Stimulated activated CD4-positive, alpha-beta T cell treated with anti-CD3 and anti-CD28 coated beads, TNF-alpha, amount 100 ng/mL, for 24 hours (primary cell): ENCODE measurements at places on chromosomes 6 and 20.

- no peak for DNase-seq
Measured at GRCh38 chr6:96923400-96923799, 1.1 kb upstream of the KLHL32 start.

DNA sequence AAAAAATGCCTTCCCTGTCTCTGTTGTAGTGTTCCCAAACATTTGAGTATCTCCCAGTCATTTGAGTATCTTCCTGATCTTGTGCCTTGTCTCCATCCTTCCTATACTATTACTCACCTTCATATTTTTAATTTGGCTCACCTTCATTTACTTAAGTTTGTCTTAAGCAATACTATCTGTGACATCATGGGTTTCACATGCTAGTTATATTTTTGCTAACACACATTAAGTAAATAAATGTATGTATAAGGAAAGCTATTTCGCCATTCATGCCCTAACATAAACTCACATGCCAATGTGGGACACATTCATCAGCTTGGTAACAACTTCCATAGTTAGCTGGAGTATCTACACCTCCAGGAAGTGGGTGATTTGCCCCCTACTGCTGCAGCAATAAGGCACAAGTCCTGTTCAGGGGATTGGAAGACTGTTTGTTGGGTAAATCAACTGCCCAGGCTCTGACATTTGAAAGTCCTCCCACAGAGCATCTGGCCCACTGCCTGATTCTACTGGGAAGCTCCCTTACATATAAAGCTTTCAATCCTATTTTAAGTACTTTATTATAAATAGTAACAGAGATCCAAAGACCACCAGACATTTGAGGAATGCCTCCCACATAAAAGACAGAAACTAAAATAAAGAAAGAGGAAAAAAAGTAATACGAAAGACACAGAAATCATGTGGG, 132.3 kb downstream of the ISM1 start:
- DNase-seq = no peak

GRCh38 chr6:113401231-113401630, 455.9 kb upstream of the MARCKS start:
- no peak for DNase-seq

GRCh38 chr6:167761794-167762258, 64.9 kb upstream of the AFDN start:
- DNase-seq = no peak

DNA sequence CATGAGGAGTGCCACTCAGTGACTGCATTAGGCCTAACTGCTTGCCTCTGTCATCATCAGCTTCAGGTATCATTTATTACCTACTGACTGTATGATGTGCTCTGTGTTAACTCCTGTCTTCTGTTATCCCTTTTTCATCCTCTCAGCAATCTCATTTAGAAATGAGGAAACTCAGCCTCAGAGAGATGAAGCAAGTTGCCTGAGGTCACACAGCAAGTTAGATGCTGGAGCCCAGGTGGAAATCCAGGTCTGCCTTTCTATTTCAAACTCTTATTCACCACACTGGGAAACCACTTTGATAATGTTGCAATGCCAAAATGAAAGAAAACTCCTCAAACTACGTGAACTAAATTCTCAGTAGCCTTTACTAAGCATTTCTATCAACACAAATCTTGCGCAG, 1.3 kb downstream of the FERMT1 start:
- no peak for DNase-seq

GRCh38 chr6:4645713-4646360, 130.4 kb upstream of the CDYL start:
- no peak for DNase-seq

GRCh38 chr20:61965606-61966491, 99.8 kb downstream of the TAF4 start:
- DNase-seq = no peak

DNA sequence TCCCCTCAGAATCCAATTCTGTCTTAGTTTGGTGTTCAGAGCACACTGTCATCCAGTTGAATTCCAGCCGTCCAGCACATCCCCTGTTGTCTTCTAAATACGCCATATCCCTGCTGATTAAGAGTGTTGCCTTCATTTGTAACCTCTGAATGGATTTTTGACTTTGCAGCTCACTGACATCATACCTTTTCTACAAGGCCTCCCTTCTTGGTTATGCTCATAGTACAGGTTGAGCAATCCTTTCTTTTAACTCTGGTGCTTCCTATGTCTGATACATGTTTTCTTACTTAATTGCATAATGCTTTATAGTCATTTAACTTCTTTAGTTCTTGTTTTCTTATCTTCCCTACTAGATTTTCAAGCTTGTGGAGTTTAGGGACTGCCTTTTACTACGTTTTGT, 36.4 kb downstream of the XRN2 start:
- no peak for DNase-seq

DNA sequence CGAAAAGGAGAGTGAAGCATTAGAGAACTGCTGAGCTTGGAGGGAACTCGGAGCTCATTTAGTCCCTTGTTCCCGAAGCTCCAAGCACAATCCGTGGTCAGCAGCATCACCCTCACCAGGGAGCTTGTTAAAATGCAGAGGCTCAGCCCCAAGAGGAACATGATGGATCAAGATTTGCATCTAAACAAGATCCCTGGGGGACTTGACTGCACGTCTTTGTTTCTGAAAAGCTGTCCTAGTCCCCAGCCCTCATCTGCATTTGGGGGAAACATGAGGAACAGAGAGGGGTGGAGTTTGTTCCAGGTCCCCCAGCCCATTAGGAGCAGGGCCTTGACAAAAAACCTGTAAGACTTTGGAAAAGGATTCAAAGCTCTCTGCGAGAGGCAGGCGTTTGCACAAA, 4.1 kb upstream of the LBP start:
- DNase-seq = no peak

- no peak for DNase-seq
Measured at GRCh38 chr6:62152796-62153195, 133.2 kb downstream of the KHDRBS2 start.

GRCh38 chr20:45342855-45343531, 5.2 kb downstream of the SDC4 start:
- DNase-seq = no peak

GRCh38 chr20:37564016-37564387, 36.3 kb upstream of the BLCAP start:
- no peak for DNase-seq

DNA sequence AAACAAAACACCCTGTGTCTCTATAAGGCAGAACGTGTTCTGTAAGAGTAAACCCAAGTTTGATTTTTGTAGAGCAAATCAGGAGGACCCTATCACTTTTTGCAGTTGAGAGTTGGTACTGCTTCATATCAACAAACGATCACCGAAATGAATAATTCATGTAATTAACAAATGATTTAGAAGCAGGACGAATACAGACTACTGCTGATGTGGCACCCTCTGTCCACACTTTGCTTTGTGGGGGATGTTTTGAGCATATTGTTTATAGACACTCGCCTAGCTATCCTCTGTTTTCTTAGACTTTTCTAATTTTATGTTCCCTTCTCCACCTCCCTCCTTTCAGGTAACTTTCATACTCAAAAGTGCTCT, 1.5 kb downstream of the CD2AP start:
- DNase-seq = no peak

GRCh38 chr6:92174398-92175073, 1244.8 kb downstream of the EPHA7 start:
- DNase-seq = no peak

- DNase-seq = no peak
Measured at GRCh38 chr6:137832110-137832509, 34.9 kb upstream of the TNFAIP3 start.

GRCh38 chr20:25136643-25137559, 55.0 kb upstream of the VSX1 start:
- no peak for DNase-seq

GRCh38 chr6:107618672-107619071, 128.8 kb downstream of the SOBP start:
- DNase-seq = no peak

DNA sequence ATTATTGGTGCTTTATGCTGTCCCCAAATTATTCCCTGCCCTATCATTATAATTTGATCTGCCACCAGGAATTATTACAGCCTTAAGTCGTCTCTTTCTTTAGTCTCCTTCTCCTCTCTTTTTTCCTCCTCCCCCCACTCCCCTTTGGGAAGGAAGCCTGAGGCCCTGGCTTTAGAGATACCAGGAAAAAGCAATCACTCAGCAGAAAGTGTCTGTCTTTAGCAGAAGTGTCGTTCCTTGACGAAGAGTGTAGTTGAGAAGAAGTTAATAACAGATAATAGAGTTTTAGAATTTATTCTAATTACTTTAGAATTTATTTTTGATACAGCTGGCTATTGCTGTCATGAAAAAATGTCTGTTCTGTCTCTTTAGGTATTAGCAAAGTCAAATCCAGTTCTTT, 16.5 kb downstream of the LIN28B start:
- DNase-seq = no peak

GRCh38 chr6:56853541-56853940, 101.4 kb upstream of the BEND6 start:
- no peak for DNase-seq

DNA sequence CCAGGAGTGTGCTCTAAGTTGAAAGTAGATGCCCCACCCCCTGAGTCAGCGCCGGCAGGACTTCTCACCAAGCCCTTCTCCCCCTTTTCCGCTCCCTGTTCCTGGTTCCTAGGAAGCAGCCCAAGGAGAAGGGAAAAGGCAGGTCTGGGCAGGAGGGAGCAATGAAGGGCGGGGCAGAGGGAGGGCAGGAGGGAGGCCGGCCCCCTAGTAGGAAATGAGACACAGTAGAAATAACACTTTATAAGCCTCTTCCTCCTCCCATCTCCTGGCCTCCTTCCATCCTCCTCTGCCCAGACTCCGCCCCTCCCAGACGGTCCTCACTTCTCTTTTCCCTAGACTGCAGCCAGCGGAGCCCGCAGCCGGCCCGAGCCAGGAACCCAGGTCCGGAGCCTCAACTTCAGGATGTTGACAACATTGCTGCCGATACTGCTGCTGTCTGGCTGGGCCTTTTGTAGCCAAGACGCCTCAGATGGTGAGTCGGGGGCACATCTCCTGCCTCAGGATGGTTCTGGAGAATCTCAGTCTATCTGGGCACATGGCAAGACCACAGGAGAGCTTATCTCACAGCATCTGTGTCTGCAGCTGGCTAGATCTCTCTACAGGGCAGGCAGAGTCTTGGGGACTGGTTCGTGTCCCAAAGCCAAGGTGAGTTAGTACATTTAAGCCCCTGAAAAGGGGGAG, at the start of gene PROCR:
PROCR (plus strand) TSS at position 320 of the 681 bp plus-strand sequence; CDS start at position 403, 83 bp downstream.
- no peak for DNase-seq

GRCh38 chr20:36144336-36144735, 10.2 kb upstream of the EPB41L1 start:
- no peak for DNase-seq

DNA sequence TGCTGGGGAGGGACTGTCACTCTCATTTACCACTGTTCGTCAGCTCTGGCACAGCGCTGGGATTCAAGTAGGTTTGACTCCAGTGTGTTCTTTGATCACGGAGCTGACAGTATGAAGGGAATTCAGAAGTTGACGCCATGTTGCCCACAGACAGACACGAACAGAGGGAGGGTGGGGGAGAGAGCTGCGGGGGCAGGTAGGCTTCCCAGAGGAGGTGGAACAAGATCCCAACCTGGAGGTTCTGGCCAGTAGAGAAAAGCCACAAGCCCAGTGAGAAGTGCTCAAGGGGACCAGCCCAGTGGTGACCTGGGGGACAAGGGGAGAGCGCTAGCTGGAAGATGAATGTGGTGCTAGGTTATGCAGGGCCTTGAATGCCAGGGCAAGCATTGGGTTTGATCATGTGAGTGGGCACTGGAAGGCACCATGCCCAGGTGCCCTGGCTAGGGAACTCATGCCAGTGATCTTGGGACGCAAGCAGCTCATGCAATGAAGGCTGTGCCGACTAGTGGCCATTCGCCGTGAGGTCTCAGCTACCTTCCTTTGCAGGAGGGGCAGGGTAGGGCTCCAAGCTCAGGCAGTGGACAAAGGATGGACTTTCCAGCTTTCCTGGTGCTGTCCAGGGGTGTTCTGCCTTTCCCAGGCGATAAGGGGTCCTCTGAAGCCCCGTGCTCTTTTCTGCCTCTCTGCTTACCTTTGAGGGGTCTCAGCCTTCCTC, 50.4 kb upstream of the APCDD1L start:
- no peak for DNase-seq

DNA sequence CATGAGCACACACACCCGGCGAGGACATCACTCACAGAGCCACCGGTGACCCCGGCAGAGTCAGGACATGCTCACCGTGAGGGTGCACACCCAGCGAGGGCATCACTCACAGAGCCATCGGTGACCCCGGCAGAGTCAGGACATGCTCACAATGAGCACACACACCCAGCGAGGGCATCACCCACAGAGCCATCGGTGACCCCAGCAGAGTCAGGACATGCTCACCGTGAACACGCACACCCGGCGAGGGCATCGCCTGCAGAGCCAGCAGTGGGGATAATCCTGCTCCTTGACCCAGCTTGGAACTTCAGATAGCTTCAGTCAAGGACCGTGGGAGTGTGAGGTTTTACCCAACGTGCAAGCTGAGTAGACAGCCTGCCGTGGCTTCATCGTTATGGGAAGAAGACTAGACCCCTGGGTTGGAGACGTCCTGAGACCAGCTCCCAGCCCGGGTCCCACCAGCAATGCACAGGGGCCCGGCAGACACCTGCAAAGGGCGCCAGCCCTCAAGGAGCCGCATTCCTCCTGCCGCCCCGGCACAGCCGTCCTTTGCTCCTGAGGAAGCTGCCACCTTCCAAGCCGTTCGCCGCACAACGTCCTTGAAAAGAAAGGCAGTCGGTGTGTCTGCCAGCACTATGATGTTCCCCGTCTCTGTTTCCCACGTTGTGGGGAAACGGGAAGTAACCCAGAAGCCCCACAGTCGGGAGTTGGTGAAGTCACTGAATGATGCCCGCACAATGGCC, 192.3 kb downstream of the DLL1 start:
- DNase-seq = no peak

- no peak for DNase-seq
Measured at GRCh38 chr6:166387642-166388289, 5.0 kb upstream of the MPC1 start.

DNA sequence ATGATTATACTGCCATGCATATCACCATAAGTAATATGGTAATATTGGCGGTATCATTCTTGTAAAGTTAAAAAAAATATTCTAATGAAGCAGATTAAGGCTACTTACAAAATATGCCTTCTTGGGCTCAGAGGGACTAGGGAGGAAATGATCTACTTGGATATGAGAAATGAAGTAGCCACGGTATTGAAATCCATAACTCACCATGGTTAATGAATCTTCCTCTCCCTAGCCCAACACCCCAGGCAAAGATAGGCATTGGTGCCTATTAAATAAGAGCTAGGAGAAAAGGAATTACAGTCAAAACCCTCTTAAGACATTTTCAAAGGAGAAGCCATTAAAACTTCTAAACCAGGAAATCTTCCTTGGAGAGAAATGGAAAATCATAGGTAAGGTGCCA, 280.5 kb downstream of the TFAP2B start:
- no peak for DNase-seq
